ENCODE measurements at places on chromosomes 1 and 21.

DNA sequence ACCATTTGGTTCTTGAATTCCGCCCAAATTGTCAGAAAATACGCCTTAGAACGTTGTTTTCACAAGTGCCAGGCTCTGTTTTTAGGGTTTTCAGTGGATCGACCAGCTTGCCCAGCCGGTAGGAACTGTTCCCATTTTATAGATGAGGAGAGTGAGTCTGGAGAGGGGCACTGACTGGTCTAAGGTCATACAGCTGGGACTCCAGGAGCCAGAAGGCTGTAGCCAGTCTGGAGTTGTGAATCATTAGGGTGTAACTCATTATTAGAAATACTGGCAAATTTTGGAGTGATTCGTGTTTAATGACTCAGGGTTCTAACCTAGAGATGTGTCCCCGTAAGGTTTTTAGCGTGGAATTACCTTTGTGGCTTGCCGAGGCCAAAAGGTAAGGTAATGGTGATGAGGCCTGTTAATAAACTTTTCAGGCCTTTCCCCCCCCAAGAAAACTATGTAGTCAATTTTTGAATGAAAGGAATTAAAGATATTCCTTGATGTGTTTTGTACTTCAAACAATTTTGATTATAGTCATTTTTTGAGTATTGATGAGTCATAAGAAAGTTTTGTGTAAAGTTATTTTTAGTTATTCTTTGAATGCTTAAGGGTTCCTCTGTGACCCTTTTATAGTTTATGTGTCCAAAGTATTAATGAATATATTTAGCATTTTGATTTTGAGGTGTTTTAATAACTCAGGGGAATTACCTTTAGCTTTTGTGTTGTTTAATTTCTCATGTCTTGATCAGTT is 2.1 kb downstream of the DYRK1A start:
- DNase-seq: no peak

DNA sequence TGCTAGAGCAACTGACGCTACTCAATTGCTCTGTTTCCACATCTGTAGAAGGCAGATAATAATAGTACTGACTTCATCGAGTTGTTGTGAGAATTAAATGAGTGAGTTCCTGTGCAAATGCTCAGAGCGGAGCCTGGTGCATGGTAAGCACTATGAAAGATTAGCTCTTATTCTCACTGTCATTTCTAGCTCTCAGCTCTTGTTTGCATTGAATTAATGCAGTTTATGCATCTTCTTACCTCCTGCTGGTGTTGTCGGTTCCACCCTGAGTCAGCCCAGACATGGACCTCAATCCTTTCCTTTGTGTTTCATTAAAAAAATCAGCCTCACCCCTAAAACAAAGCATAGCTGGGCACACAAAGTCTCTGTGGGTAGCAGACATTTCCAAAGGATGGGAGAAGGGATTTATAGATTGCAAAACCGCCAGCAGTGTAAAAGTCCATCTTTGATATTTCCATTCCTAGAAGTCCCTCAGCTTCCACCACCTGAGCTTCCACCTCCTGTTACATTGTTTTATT is 254.4 kb upstream of the CSF3R start:
- DNase-seq: no peak

DNA sequence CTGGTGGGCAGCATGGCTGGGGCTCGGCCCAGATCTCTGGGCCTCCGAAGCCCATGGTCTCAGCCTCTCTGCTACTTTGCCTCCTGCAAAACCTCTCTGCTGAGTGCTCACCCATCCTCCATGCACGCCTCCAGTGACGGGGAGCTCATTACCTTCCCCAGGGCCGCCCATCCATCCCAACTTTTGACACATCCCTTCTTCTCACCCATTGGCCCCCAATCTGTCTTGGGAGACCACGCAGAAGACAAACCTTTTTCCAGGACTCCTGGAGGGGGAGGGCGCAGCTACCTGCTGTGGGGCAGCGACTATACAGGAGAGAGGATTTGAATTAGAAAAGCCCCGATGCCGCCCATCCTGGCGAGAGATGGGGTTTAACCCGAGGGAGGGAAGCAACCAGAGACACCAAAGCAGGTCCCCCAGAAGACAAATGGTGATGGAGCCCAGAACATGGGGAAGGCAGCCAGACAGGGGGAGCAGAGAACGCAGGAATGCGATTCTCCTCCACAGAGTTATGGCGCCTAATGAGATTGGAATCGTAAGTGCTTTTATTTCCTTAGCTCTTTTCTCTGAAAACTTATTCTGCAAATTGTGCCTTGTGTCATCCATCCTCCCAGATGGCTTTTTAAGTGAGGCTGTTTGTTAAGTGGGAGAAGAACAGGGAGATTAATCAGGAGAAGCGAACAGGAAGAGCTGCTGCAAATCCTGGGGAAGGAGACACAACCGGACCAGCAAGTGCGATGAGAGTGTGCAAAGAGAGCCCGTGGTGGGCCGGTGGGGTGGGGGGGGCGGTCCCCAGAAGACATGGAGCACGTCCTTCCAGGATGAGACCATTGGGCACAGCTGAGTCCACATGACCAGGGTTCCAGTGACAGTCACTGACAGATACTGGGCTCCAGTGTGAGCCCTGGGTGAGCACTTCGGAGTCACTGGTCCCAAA is 623.5 kb downstream of the MATN1 start:
- DNase-seq: no peak

GRCh38 chr1:29516063-29516820 is 279.9 kb downstream of the PTPRU start:
- DNase-seq: no peak

- DNase-seq: no peak
Measured at GRCh38 chr1:200302192-200302920, 107.5 kb downstream of the ZNF281 start.

DNA sequence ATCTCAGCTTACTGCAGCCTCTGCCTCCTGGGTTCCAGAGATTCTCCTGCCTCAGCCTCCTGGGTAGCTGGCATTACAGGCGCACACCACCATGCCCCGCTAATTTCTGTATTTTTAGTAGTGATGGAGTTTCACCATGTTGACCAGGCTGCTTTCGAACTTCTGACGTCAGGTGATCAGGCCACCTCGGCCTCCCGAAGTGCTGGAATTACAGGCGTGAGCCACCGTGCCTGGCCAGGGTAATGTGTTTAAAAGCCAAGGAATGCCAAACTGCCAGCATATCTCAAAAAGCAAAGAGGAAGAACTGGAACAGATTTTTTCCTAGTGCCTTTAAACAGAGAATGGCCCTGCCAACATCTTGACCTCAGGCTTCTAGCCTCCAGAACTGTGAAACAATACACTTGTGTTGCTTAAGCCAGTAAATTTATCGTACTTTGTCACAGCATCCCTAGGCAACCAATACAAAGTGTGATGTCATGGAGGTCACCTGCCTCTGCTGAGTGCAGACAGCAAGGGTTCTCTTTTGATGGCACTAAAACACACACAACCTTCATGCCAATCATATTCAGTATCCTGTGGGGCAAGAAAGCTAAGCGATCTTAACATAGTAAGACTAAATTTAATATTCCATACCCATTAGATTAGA is 858.3 kb upstream of the TMPRSS15 start:
- DNase-seq: no peak

DNA sequence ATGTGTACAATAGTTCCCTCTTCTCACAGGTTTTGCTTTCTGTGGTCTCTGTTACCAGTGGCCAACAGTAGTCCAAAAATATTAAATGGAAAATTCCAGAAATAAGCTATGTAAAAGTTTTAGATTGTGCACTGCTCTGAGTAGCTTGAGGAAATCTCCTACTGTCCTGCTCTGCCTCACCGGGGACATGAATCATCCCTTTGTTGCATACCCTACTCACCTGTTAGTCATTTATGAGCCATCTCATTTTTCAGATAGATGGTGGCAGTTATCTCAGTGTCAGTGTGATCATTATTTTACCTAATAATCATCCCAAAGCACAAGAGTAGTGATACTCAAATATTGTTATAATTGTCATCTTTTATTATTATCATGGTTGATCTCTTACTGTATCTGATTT is 688.1 kb downstream of the PLA2G4A start:
- no peak for DNase-seq

DNA sequence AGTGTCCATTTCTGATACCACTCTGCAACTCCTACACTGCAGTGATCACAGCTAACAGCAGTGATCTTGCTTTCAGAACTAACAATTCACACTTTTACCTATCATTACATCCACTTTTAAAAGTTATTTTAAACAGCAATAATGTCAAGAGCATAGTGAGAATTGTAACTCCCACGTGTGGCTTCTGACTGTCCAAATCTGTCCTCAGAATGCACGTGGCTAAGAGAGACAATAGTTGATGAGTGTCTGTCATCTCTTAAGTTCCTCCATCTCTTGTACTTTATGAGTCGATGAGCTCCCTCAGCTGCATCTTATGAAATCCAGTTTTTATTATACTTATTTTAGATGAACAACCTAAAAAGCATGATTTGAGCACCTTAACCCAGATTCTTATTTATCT is 16.5 kb upstream of the CFHR5 start:
- DNase-seq: no peak

- no peak for DNase-seq
Measured at GRCh38 chr1:119827010-119827409, 15.8 kb upstream of the REG4 start.

GRCh38 chr21:15543473-15543872 is 186.3 kb upstream of the USP25 start:
- no peak for DNase-seq

GRCh38 chr1:248782416-248783141 is 27.0 kb upstream of the LYPD8 start:
- DNase-seq: no peak

Data from NCI-H1092 (cell line).